SJCRH30 (cell line): ENCODE measurements at places on chromosomes 16 and 17. TPM values are rescaled to one million over a fixed set of nuclear protein-coding genes. Genes with fewer than 3 reads are reported as not detected.
A peak's percentile ranks its signal among the peaks of the same experiment; 100 is the strongest.

CBX4 gene
- 26.3 and 30.2 TPM in 2 replicates for total RNA-seq

NPTX1 gene
- total RNA-seq: not detected in 2 replicates

TAT gene
- total RNA-seq: not detected in 2 replicates

DYNLRB2 gene
- not detected in 2 replicates for total RNA-seq

MIF4GD gene
- 4.4 and 5.2 TPM in 2 replicates for total RNA-seq

TEKT5 gene
- 0.12 TPM in 1 of 2 replicates, not detected in the other for total RNA-seq

FBXW10 gene
- 0.15 and 0.20 TPM in 2 replicates for total RNA-seq

VAT1 gene
- 32.5 and 34.9 TPM in 2 replicates for total RNA-seq

C17orf107 gene
- total RNA-seq: 0.16 and 0.20 TPM in 2 replicates

MYH3 gene
- 0.57 and 1.4 TPM in 2 replicates for total RNA-seq

SCGB1C2 gene
- total RNA-seq: not detected in 2 replicates

ZNF287 gene
- 17.0 and 18.2 TPM in 2 replicates for total RNA-seq

TMEM114 gene
- total RNA-seq: not detected in 2 replicates

ZDHHC1 gene
- 0.10 TPM in 1 of 2 replicates, not detected in the other for total RNA-seq

DNA sequence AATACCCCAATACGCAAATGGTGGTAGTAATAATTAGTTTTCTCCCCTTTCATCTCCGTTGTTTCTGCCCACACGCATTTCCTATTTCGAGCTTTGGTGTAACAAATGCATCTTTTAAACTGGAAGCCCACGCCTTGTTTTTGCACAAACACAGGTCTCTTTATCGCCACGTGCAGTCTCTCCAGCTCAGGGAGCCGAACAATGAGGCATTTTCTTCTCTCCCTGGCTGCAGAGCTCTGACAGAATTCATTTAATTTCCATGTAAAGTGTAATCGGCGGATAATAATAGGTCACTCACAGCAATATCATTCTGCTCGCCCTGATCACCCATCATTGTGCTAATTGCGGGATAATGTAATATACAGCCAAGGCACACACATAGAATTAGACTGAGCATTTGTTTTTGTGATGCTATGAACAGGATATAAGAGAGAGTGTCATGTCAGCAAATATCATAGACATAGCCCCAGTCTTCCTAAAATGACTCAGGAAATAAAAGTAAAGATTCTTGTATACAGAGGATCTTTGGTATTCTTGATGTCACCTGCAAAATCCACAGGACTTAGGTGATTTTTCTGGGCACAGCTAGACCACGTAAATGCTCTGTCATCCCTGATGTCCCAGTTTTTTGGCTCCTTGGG is 452.6 kb upstream of the CDH11 start:
- H3K27me3 ChIP-seq: no peaks in the 10 kb centered on the region
- H3K27ac ChIP-seq: no peak overlapping the region
- H3K36me3 ChIP-seq: no peaks in the 10 kb centered on the region
- no peak overlapping the region for H3K4me3 ChIP-seq

GRCh38 chr17:80891397-80892018 is 100.1 kb upstream of the CHMP6 start:
- H3K4me3 ChIP-seq: peak overlapping the region; percentile 4
- H3K27ac ChIP-seq: peak overlapping the region; percentile 66
- H3K4me1 ChIP-seq: peaks cover 9% of the 10 kb centered on the region
- peak; percentile 75 for DNase-seq

DNA sequence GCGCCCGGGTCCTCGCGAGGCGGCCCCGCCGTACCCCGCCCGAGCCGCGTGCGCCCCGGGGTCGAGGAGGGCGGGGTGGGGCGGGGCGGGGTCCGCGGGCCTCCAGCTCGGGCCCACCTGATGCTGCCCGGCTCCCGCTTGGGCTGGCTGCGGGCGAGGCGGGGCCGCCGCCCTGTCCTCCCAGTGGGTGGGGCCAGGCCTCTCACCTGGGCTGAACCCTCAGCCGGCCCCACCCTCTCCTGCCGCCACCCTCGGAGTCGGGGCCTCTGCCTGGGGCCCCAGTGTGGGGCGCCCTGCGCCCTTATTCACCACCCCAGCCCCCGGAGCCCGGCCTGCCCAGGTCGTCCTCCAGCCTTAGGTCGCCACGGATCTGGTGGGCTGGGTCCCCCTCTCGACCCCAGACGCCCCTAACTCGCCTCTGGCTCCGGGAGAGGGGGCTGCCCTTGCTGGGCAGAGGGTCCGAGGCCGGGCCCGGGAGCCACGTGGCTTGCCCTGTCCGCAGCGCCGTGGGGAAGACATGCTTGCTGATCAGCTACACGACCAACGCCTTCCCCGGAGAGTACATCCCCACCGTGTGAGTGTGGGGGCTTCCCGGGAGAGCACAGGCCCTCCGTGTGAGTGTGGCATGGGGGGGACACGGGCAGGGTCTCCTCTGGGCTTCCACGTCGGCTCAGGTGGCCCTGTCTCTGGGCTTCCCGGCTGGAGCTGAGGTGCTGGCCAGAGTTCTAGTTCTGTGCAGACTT is 578 bp downstream of the RAC3 start:
- no peaks in the 10 kb centered on the region for H3K36me3 ChIP-seq
- no peak for DNase-seq
- H3K27ac ChIP-seq: no peak overlapping the region
- no peaks in the 10 kb centered on the region for H3K27me3 ChIP-seq

DNA sequence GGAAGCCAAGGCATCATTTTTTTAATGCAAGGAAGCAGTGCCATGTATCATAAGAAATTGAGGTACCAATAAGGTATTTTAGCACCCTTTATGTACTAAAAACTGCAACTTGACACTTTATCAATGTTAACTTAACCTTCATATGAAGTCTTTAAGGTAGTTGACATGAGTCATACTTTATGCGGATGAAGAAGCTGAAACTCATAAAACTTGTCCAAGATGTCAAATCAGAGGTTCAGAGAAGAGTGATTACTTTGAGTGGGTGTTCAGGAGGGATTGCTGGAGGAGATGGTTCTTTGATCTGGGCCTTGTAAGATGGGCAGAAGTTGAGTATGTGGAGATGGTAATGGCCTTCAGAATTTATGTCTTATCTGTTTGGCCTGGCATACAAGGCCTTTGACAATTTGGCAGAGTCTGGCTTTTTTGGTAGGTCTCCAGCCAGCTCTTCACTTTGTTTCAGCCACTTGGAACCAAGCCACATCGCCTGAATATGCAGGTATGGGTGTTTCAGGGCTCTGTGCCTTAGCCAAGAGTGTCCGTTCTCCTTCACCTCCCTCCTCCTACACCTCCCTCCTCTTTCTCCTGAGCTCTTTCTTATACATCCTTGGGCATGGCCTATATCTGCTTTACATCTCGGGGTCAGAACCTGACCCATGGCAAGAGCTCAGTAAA is 23.7 kb downstream of the YPEL2 start:
- H3K4me1 ChIP-seq: peaks cover 34% of the 10 kb centered on the region
- H3K4me3 ChIP-seq: no peak overlapping the region
- no peak overlapping the region for H3K27ac ChIP-seq
- H3K27me3 ChIP-seq: no peaks in the 10 kb centered on the region
- no peaks in the 10 kb centered on the region for H3K36me3 ChIP-seq

GRCh38 chr16:5007256-5007655 is 26.5 kb downstream of the NAGPA start:
- H3K4me3 ChIP-seq: no peak overlapping the region
- DNase-seq: no peak
- no peak overlapping the region for H3K27ac ChIP-seq
- H3K36me3 ChIP-seq: no peaks in the 10 kb centered on the region
- no peaks in the 10 kb centered on the region for H3K4me1 ChIP-seq
- peaks cover 19% of the 10 kb centered on the region; the same call in 1 of the 2 replicates for H3K27me3 ChIP-seq

- H3K4me1 ChIP-seq: peaks cover 14% of the 10 kb centered on the region
- no peak overlapping the region for H3K4me3 ChIP-seq
- H3K36me3 ChIP-seq: no peaks in the 10 kb centered on the region
- DNase-seq: no peak
- H3K27ac ChIP-seq: peak overlapping the region; percentile 54
- no peaks in the 10 kb centered on the region for H3K27me3 ChIP-seq
Measured at GRCh38 chr17:19727501-19728078, 11.2 kb upstream of the SLC47A2 start.

- no peak overlapping the region for H3K4me3 ChIP-seq
- H3K4me1 ChIP-seq: no peaks in the 10 kb centered on the region
Measured at GRCh38 chr17:28384281-28385036, 13.0 kb downstream of the SARM1 start.

GRCh38 chr17:38572669-38573365 is 32.9 kb downstream of the SRCIN1 start:
- peaks cover 36% of the 10 kb centered on the region for H3K27me3 ChIP-seq
- H3K27ac ChIP-seq: no peak overlapping the region
- H3K4me3 ChIP-seq: peak overlapping the region; percentile 24; the same call in 1 of the 2 replicates
- 0 out of 2 replicates have a peak, but pooled peaks cover 6% of the 10 kb centered on the region for H3K4me1 ChIP-seq
- no peaks in the 10 kb centered on the region for H3K36me3 ChIP-seq

GRCh38 chr17:60501589-60501988 is 24.5 kb downstream of the APPBP2 start:
- H3K36me3 ChIP-seq: peaks cover 31% of the 10 kb centered on the region
- no peaks in the 10 kb centered on the region for H3K4me1 ChIP-seq
- H3K27ac ChIP-seq: no peak overlapping the region
- DNase-seq: no peak

DNA sequence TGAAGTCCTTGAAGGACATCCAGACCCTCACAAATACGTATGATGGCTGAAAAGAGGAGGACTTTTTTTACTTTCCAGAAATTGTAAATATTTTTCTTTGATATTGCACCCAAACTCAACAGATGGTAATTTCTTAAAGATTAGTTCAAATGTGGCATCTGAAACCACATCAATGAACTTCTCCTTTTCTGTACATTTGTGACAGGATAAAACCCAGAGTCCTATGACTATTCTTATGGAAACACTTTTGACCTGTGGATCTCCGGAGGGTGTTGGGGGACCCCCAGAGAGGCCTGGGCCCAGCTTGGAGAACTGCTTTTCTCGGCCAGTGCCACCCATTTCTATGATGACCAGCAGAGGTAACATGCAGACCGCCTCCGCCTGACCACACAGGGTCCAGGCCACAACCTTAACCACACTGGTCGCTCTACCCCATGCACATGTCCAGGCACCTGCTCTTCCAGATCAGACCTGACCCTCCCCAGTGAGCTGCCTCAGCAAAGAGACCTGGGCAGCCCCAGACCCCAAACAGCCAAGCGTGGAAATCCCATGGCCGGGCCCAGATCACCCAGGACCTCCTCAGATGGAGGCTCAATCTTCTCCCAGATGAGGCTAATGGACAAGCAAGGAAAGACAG is 22.7 kb downstream of the RPH3AL start:
- H3K4me1 ChIP-seq: peaks cover 6% of the 10 kb centered on the region
- H3K36me3 ChIP-seq: no peaks in the 10 kb centered on the region
- H3K27me3 ChIP-seq: no peaks in the 10 kb centered on the region
- no peak overlapping the region for H3K4me3 ChIP-seq

- no peak for DNase-seq
- no peaks in the 10 kb centered on the region; the same call in 1 of the 2 replicates for H3K4me1 ChIP-seq
- H3K27me3 ChIP-seq: no peaks in the 10 kb centered on the region
- no peaks in the 10 kb centered on the region for H3K36me3 ChIP-seq
- H3K27ac ChIP-seq: no peak overlapping the region
Measured at GRCh38 chr17:67518876-67519275, 141.8 kb downstream of the PITPNC1 start.

- peaks cover 15% of the 10 kb centered on the region for H3K4me1 ChIP-seq
- no peaks in the 10 kb centered on the region for H3K36me3 ChIP-seq
- peak; percentile 45 for DNase-seq
- no peaks in the 10 kb centered on the region for H3K27me3 ChIP-seq
Measured at GRCh38 chr16:69406780-69407331, 17.6 kb upstream of the CYB5B start.

DNA sequence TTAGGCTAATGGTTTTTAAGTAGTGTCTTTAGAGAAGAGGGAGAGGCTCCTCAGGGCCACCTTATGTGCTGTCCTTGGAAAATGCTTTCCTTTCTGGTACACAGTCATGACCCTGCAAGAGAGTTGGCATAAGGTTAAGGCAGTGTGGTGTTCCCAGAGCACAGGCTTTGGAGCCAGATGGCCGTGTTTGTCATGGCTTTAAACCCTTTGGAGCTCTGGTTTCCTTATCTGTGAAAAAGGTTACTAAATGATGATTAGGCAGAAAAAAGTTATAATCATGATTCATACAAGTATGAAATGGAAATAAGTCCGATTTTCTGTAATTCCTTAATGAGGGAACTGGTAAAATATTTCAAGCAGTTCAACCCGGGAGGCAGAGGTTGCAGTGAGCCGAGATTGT is 13.2 kb downstream of the UTP4 start:
- no peaks in the 10 kb centered on the region for H3K27me3 ChIP-seq
- peaks cover 10% of the 10 kb centered on the region for H3K36me3 ChIP-seq
- no peaks in the 10 kb centered on the region for H3K4me1 ChIP-seq
- no peak overlapping the region for H3K27ac ChIP-seq
- no peak for DNase-seq

- H3K27ac ChIP-seq: no peak overlapping the region
- H3K27me3 ChIP-seq: no peaks in the 10 kb centered on the region
- no peaks in the 10 kb centered on the region for H3K36me3 ChIP-seq
- no peak for DNase-seq
- no peaks in the 10 kb centered on the region for H3K4me1 ChIP-seq
Measured at GRCh38 chr16:82432261-82432660, 194.5 kb upstream of the CDH13 start.

- no peak overlapping the region for H3K27ac ChIP-seq
- no peaks in the 10 kb centered on the region for H3K4me1 ChIP-seq
- no peak overlapping the region for H3K4me3 ChIP-seq
- no peaks in the 10 kb centered on the region for H3K27me3 ChIP-seq
- DNase-seq: no peak
- peaks cover 35% of the 10 kb centered on the region for H3K36me3 ChIP-seq
Measured at GRCh38 chr16:23466162-23466885, 13.3 kb upstream of the COG7 start.

DNA sequence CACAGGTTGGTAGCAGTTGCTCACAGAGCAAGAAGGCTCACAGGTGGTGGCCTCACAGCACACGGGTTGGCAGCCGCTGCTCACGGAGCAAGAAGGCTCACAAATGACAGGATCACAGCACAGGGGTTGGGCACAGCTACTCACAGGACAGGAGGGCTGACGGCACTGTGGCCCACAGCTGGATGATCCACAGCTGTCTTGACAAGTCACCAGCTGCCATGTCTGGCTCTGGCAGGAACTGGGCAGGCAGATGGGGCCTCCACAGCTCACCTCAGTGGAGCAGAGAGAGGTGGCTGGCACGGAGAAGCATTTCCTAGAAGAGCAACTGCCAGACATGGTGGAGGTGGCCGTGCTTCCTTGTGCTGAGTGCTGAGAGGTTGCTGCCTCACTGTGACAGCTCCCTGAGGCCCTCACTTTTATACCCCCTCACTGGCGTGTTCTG is at the start of gene KRTAP16-1:
KRTAP16-1 (minus strand) TSS at position 392 of the 442 bp plus-strand sequence; CDS start at position 336, 56 bp downstream.
- peaks cover 17% of the 10 kb centered on the region for H3K4me1 ChIP-seq
- H3K4me3 ChIP-seq: no peak within 1 kb of the TSS

DNA sequence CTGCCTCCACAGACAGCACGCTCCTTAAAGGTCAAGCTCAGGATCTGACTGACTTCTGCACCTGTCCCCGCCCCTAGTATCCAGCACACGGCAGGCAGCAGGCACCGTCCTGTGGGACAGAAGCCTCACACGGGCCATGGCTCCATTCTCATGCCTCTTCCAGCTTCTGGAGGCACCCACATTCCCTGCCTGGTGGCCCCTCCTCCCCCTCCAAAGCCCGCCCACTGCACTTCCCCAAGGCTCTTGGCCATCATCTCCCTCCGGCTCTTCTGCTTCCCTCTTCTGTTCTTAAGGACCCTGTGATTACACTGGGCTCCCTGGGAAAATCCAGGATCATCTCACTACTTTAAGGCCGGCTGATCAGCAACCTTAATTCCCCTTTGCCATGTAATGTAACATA is 3.5 kb downstream of the CANT1 start:
- H3K36me3 ChIP-seq: peaks cover 17% of the 10 kb centered on the region
- DNase-seq: no peak
- no peak overlapping the region for H3K27ac ChIP-seq

- DNase-seq: peak; percentile 60
Measured at GRCh38 chr17:62761884-62762283, 46.2 kb downstream of the MARCHF10 start.

GRCh38 chr17:68352041-68352440 is 60.7 kb downstream of the ARSG start:
- H3K36me3 ChIP-seq: no peaks in the 10 kb centered on the region
- no peak overlapping the region for H3K27ac ChIP-seq
- H3K27me3 ChIP-seq: no peaks in the 10 kb centered on the region
- H3K4me1 ChIP-seq: no peaks in the 10 kb centered on the region
